Panc1 (cell line): ENCODE measurements at places on chromosomes 7 and 10.

DNA sequence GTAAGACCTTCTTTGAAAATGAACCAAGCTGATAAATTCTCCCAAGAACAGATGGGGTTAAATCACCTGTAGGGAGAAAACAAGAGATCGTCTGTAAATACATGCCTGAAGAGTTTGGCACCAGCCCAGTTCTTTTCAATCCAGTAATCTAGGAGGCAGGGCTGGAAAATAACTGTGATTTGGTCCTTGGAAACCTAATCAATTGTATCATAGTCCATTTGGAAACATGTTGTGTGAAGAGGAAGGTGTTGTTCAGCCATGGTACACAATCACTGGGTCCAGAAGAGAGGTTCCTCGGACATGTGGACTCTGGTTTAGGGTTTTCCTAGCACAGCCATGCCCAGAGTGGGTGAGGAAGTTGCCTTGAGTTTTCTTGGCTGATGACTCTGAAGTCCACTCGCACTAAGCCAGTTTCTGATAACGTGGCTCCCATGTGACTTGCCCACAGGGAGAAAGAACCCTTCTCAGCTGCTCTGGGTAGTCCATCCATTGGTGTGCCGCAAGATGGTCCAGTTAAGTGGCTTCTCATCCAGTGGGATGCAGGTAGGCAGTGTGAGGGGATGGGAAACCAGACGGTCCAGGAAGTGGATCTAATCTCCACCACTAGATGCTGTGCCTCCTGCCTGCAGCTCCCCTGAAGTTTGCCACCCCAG, 5.1 kb downstream of the BLNK start:
- H3K27ac ChIP-seq = no peak overlapping the region
- H3K4me1 ChIP-seq = no peaks in the 10 kb centered on the region
- H3K36me3 ChIP-seq = no peaks in the 10 kb centered on the region
- H3K27me3 ChIP-seq = peaks cover 14% of the 10 kb centered on the region; the same call in 1 of the 2 replicates
- no peak for DNase-seq

DNA sequence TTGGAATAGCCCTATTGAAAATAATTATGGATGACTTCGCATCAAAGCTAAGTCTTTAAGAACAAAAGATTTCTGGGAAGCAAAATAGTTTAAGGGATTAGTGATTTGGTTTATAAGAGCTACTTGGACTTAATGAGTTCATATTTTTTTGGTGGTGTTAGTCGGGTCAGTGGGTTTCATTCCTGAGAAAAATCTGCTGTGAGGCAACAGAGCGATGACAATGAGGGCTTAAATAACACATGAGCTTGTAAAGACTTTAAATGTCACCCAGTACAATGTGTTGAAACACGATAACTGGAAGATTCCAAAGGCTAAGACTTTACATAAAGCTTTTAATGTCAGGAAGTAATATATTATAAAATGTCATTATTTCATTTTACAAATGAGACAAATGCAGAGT, 178.8 kb downstream of the ARL4A start:
- no peaks in the 10 kb centered on the region for H3K36me3 ChIP-seq
- no peaks in the 10 kb centered on the region for H3K27me3 ChIP-seq
- H3K4me1 ChIP-seq = no peaks in the 10 kb centered on the region
- DNase-seq = no peak
- no peak overlapping the region for H3K4me3 ChIP-seq
- no peak overlapping the region for H3K27ac ChIP-seq

DNA sequence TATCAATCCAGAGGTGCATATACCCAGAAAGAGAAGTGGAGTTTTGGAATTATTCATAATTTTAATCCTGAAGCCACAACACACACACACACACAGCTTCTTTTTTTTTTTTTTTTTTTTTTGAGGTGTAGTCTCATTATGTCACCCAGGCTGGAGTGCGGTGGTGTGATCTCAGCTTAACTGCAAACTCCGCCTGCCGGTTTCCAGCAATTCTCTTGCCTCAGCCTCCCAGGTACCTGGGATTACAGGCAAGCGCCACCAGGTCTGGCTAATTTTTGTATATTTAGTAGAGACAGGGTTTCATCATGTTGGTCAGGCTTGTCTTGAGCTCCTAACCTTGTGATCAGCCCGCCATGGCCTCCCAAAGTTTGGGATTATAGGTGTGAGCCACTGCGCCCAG, 35.4 kb downstream of the TET1 start:
- H3K4me3 ChIP-seq = no peak overlapping the region
- no peak overlapping the region for H3K27ac ChIP-seq
- H3K36me3 ChIP-seq = no peaks in the 10 kb centered on the region

- no peak overlapping the region for H3K27ac ChIP-seq
- H3K4me1 ChIP-seq = peaks cover 17% of the 10 kb centered on the region
- H3K4me3 ChIP-seq = no peak overlapping the region
- H3K27me3 ChIP-seq = no peaks in the 10 kb centered on the region
- no peak for DNase-seq
Observed at GRCh38 chr7:28151965-28152364, 28.6 kb downstream of the JAZF1 start.

- H3K27ac ChIP-seq = no peak overlapping the region
- H3K4me3 ChIP-seq = no peak overlapping the region
- no peaks in the 10 kb centered on the region for H3K4me1 ChIP-seq
- no peaks in the 10 kb centered on the region for H3K36me3 ChIP-seq
- no peak for DNase-seq
Observed at GRCh38 chr10:108132303-108132702, 967.8 kb upstream of the SORCS1 start.

DNA sequence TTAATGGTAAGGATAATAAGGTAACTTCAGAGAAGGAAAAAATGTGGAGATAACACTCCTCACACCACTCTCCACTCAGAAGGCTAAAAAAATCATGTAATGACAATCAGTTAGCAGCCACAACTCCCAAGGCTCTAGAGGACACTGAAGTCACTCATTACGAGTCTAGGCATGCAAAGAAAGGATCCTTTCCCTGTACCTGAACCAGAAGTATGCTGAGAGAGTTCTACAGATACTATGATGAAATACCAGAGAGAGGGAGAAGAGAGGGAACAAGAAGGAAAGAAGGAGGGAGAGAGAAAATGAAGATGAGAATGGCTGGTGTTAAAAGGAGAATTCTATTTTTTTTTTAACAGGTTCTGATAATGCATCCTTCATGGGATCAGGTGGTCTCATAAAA, 224.3 kb upstream of the PLXNA4 start:
- no peaks in the 10 kb centered on the region for H3K4me1 ChIP-seq
- H3K27ac ChIP-seq = no peak overlapping the region
- H3K36me3 ChIP-seq = no peaks in the 10 kb centered on the region
- no peak overlapping the region for H3K4me3 ChIP-seq

GRCh38 chr10:110535958-110536891, 31.3 kb upstream of the SMC3 start:
- H3K4me1 ChIP-seq = 0 out of 2 replicates have a peak, but pooled peaks cover 4% of the 10 kb centered on the region
- no peak overlapping the region for H3K4me3 ChIP-seq
- no peak overlapping the region for H3K27ac ChIP-seq
- H3K27me3 ChIP-seq = no peaks in the 10 kb centered on the region
- no peak for DNase-seq

DNA sequence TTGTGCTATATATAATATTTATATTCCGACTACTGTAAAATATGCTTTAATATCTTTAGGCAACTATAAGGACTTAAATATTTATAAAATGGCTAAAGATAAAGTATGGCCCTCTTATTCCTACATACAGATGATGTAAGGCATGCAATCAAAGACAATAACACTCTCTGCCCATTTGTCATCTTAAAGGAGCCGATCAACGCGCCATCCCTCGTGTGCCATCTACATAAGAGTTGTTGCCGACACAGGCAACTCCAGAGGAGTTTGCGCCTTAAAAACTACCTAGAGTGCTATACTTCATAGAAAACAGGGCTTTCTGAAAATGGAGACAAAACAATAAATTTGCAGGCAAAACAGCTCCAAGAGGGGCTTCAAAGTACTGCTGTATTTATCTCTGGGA, 709.0 kb downstream of the KCNMA1 start:
- H3K4me3 ChIP-seq = no peak overlapping the region
- no peaks in the 10 kb centered on the region for H3K27me3 ChIP-seq
- H3K36me3 ChIP-seq = no peaks in the 10 kb centered on the region

DNA sequence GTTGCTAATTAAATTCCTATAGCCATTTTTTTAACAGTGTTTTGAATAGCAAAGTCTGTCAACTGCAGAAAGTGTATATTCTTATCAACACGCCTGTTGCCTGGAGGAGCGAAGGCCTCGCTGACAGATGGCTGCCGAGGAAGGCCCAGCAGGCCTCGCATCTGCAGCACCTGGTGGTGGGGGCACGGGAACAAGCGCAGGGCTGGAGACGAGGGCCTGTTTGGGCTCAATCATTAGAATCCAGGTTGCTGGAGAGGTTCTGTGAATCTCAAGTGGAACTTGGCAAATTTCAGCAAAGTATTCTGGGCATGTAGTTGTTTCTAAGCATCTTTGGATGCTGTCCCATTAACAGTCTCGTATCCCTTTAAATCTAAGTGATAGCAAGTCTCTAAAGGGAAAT, 66.1 kb upstream of the FAM204A start:
- no peak overlapping the region for H3K27ac ChIP-seq
- H3K27me3 ChIP-seq = peaks cover 28% of the 10 kb centered on the region
- H3K36me3 ChIP-seq = no peaks in the 10 kb centered on the region
- no peak for DNase-seq
